Lung (tissue), 17 donors: ENCODE measurements at places on chromosomes 5 and 9.

GRCh38 chr9:22463205-22463604 is 16.6 kb downstream of the DMRTA1 start:
- H3K27me3 ChIP-seq, result no peaks in the 10 kb centered on the region
- no peak overlapping the region for H3K4me3 ChIP-seq
- DNase-seq, result no peak

- peaks cover 3% of the 10 kb centered on the region for H3K4me1 ChIP-seq
- no peaks in the 10 kb centered on the region for H3K36me3 ChIP-seq
- H3K27ac ChIP-seq, result no peak overlapping the region
- no peak overlapping the region for H3K4me3 ChIP-seq
- no peaks in the 10 kb centered on the region for H3K27me3 ChIP-seq
Observed at GRCh38 chr9:27462434-27462833, 61.7 kb upstream of the IFNK start.

DNA sequence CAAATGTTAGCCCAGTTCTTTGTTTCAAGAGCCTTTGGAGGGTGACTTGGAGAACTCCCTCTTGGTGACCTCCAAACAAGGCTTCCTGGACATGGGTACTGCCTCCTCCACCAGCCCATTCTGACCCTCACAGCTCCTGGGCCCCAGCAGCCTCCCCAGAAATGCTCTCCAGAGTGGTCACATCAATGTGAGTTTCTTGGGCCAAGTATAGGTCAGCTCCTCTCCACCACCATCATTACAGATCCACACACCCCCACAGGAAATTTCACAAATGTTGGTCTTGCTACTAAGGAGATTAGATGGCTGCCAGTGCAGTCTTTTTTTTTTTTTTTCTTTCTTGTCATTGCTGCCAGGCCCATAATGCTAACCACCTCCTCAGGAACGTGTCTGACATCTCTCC is 410.7 kb downstream of the DTWD2 start:
- no peak overlapping the region for H3K27ac ChIP-seq
- no peaks in the 10 kb centered on the region for H3K4me1 ChIP-seq
- no peaks in the 10 kb centered on the region for H3K27me3 ChIP-seq
- H3K36me3 ChIP-seq, result no peaks in the 10 kb centered on the region
- no peak overlapping the region for H3K4me3 ChIP-seq
- DNase-seq, result no peak

DNA sequence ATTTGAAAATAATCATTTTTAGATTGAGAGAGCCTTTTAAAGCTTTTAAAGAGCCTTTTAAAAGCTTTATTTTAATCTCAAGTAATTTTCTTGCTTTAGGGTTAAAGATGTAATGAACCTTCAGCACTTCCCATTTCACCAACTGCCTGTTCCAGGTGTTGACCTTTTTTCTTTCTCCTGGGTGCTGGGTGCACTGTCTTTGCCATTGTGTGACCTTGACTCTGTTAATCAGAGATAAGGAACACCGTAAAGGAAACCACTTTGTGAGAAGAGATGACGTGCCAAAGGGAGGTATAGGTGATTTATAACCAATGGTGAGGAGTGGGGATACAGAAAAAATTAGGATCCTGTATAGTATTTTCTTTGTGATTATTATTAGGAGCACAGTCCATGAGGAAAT is 68.2 kb downstream of the NAA35 start:
- DNase-seq, result no peak
- no peaks in the 10 kb centered on the region for H3K27me3 ChIP-seq
- no peak overlapping the region for H3K27ac ChIP-seq

DNA sequence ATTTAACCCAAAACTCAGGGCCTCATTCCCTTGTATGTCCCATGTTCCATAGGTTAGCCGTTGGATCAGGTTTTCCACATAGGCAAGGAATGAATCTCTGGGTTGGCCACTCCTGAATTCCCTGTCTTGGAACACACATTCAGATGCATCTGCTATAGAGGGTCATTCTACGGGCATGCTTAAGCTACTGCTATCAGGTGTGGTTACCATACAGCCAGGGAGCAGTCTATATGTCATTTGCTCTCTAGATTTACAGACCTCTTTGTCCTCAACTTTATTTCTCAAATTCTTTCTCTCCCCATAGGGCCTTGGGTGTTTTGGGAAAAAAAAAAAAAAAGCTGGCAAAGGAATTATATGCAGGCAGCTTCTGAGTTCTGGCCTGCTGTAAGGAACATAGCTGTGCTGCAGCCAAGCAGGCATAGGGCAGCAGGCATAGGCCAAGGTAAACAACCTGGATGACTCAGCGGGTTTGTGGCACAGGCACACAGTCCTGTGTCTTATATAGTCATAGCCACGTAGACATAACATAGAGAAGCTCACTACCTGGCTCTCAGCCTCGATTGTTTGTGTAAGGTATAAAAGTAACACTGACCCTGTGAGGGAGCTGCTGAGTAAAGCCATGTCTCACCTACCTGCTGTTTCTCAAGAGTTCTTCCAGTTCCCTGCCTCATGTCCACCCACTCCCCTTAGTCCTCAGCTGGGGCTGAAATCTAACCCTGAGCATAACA is 141.5 kb downstream of the OSTF1 start:
- no peaks in the 10 kb centered on the region for H3K4me1 ChIP-seq
- H3K27ac ChIP-seq, result peak overlapping the region; percentile 35
